NCI-H1694 treated with DMSO at 0.1 percent for 48 hours (cell line): ENCODE measurements at places on chromosomes 7 and 10.

- no peak for DNase-seq
Measured at GRCh38 chr7:35477609-35478008, 217.3 kb downstream of the HERPUD2 start.

DNA sequence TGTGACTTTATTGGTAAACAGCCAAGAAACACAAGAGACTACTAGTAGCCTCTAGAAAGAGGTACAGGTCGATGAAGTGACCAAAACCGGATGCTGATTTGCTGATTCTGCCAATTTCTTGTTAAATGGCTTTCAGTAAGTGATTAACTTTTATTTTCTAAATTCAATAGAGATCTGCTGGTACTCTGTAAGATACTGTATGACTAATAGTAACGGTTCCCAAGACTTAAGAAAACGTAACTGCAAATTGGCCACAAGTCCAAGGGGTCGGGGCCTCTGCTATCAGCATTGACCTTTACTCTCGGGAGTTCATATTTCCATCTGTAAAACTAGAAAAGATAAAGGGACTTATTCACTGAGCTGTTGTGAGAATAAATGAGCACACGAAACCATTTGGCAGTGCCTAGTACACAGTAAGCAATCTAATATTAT lies 1.4 kb downstream of the FAM3C start:
- no peak for DNase-seq

DNA sequence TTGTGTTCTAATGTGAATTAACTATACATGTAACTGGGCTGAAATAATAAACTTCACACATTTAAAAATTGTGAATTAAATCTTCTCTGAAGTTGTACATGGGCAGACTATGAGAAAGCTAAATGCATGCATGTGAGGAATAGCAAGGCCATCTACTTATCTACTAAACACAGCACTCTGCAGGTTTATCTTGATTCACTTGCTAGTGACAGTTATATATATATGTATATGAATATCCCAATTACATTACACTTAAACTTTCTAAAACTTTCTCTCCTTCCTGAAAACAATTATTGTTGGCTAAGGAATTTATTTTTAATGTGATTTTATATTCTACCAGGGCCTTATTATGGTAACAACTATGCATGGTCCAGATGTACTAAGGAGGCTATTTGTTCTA lies 5.1 kb upstream of the SP4 start:
- no peak for DNase-seq

- DNase-seq: no peak
Measured at GRCh38 chr10:121865554-121865953, 62.3 kb downstream of the ATE1 start.
